ENCODE measurements at places on chromosomes 2 and 18.

- DNase-seq, result peak; percentile 18
Observed at GRCh38 chr2:21787941-21788340, 664.2 kb downstream of the TDRD15 start.

- DNase-seq, result no peak
Observed at GRCh38 chr18:48889981-48890762, 60.6 kb downstream of the SMAD7 start.

DNA sequence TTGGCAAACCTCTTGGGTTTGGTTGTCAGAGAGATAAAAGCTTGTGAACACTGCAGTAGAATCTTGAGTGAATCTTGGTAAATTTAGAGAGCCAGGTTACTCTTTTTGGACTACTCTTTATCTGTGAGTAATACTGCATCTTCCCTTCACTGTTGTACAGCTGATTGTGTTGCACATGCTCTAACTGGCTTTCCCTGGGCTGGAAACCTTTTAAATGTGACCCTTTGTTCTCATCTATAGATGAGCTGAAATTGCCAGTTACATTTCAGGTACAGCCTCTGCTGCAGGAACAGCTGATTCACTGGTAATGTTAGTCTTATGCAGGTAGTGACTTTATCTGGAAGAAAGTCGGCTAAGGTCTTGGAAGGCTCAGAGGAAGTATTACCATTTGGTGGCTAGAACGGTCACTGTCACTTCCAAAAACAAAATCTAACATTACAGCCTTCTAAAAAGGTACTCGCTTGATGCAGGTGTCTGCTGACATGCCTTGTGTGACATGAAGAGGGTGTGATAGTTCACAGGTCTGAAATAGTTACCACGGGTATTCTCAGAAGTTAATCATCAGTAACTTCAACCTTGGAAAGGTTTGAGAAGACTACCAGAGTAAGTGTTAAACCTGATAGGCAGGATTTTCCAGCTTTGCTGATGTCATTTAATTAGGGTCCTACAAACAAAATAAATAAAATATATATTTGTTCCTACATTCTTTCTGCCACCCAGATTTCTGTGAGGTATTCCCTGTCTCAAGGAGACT, 851.1 kb downstream of the SLC4A3 start:
- no peak for DNase-seq

DNA sequence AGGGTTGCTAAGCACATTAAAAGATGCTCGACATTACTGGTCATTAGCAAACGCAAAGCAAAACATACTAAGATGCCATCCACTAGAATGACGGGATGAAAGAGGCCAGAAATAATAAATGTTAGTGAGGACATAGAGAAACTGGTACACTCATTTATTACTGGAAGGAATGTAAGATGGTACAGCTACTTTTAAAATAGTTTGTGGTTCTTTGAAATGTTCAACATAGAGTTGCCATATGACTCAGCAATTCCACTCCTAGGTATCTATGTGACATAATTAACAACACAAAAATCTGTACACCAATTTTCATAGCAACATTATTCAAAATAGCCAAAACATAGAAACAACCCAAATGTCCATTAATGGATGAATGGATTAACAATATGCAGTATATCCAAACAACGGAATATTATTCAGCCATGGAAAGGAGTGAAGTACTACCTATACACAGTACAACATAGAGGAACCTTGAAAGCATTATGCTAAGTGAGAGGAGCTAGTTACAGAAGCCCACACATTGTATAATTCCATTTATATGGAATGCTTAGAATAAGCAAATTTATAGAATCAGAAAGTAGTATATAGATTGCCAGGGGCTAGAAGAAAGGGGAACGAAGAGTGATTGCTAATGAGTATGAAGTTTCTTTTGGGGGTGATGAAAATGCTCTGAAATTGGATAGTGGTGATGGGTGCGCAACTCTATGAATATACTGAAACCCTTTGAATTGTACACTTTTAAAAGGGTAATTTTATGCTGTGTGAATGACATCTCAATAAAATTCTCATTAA, 61.9 kb upstream of the IL1R1 start:
- no peak for DNase-seq

GRCh38 chr2:200735061-200735460, 76.6 kb upstream of the BZW1 start:
- no peak for DNase-seq

- DNase-seq, result no peak
Observed at GRCh38 chr2:88810017-88810416, 118.5 kb downstream of the RPIA start.

DNA sequence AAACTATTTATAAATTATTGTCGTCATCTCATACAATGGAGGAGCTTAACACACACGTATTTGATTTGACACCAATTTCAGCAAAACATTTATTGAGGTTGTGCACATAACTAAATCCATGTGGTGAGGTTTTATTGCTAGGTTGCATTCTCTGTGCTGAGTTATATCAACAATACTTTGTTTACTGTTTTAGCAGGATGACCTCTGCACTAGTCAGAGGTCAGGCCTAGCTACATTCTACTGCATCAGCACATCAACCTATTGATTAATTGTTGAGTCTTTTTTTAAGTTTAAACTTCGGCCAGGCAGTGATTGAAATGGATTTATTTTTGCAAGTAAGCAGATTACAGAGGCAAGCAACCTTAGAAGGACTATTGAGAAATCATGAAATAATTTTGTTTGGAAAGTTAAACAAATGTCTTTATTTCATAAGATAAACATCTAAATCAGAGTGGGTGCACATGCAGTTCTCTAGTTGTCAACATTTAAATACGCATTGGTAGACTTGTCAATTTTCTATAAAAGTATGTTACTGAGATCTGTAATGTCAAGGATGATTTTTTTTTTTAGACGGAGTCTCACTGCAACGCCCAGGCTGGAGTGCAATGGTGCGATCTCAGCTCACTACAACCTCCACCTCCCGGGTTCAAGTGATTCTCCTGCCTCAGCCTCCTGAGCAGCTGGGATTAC, 75.2 kb upstream of the CD28 start:
- no peak for DNase-seq

GRCh38 chr2:106708209-106708608, 177.8 kb downstream of the ST6GAL2 start:
- peak; percentile 21 for DNase-seq

GRCh38 chr18:24968238-24968775, 383.7 kb downstream of the ZNF521 start:
- DNase-seq, result peak; percentile 72

- DNase-seq, result no peak
Observed at GRCh38 chr2:177467646-177468045, 75.1 kb downstream of the AGPS start.

DNA sequence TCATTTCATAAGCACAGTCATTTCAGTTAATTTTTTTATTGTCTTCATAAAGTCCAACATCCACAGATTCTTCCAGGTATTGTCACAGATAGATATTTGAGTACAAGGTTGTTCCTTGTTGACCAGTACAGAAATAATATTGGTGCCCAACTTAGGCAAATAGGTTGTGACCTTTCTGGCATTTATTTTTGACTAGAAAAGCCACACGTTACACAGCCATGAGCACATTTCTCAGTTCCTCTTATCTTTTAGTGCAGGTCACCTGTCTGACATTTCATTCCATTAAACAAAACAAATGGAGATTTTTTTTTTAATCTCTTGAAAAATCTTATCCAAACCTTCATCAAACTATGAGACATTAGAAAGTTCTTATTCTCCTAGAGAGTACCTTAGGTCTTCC, 428.8 kb downstream of the ZNF521 start:
- DNase-seq, result no peak

All from muscle of back (tissue), 13 donors.